ENCODE measurements at places on chromosomes 6 and 20. TPM values are rescaled to one million over a fixed set of nuclear protein-coding genes. Genes with fewer than 3 reads are reported as not detected.

The KHDC1L gene
- not detected for total RNA-seq

The PLG gene
- total RNA-seq = not detected

DNA sequence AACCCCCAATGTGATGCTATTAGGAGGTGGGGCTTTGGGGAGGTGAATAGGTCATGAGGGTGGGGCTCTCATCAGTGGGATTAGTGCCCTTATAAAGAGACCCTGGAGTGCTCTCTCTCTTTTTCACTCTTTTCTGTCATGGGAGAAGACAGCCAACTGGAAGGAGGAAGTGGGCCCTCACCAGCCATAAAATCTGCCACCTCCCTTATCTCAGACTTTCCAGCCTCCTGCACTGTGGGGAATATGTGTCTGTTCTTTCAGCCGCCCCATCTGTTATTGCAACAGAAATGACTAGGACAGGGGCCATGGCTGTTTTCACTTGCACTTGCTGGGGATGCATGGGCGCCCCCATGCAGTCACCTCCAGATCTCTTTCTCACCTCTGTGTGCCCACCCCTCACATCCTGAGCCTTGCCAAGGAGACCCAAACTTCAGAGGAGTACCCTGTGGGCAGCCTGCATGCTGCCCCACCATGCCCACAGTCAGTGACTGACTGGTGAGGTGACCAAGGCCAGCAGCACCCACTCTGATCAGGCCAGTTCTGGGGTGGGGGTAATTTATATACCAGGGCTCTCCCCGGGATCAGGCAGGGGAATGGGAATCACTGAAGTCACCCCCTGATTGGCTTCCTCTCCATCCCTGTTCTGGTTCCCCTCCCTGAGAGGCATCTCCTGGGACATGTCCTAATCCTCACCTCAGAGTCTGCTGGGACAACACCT, 118.4 kb downstream of the ANKRD60 start:
- DNase-seq = no peak

DNA sequence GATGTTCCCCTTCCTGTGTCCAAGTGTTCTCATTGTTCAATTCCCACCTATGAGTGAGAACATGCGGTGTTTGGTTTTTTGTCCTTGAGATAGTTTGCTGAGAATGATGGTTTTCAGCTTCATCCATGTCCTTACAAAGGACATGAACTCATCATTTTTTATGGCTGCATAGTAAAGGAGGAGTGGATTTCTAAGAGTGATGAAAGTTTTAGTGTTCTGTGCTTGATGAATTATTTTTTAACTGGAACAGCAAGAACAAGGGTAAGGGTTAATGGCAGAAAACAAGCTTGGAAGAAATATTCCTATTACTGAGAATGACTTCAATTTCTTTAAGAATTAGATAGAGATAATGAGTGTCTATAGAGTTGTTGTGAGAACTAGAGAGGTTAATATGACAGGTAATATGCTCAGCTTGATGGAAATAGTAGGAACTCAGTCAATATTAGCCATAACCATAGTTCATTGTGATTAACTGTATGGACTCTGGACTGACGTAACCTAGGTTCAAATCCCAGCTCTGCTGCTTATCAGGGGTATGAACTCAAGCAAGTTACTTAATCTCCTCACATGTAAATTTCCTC, 190.0 kb downstream of the RPS12 start:
- DNase-seq = no peak

- no peak for DNase-seq
Observed at GRCh38 chr20:10861619-10862018, 187.8 kb upstream of the JAG1 start.

The AGER gene
- total RNA-seq = 20.3 TPM

GRCh38 chr6:158205169-158205944, 37.2 kb downstream of the GTF2H5 start:
- DNase-seq = peak; percentile 79

The TUBB2B gene
- total RNA-seq = 324 TPM

DNA sequence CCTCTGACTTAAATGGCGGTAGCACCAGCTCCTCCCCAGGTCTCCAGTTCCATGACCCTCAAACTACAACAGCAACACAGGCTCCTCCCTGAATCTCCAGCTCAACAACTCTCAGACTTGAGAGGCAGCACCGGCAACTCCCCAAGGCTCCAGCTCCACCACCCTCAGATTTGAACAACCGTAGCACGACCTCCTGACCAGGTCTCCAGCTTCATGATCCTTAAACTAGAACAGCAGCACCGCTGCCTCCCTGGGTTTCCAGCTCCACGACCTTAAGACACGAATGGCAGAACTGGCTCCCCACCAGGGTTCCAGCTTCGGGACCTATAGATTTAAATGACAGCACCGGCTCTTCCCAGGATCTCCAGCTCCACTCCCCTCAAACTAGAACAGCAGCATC, 325.8 kb downstream of the PREX1 start:
- no peak for DNase-seq

The SDCBP2 gene
- total RNA-seq = 1.5 TPM

DNA sequence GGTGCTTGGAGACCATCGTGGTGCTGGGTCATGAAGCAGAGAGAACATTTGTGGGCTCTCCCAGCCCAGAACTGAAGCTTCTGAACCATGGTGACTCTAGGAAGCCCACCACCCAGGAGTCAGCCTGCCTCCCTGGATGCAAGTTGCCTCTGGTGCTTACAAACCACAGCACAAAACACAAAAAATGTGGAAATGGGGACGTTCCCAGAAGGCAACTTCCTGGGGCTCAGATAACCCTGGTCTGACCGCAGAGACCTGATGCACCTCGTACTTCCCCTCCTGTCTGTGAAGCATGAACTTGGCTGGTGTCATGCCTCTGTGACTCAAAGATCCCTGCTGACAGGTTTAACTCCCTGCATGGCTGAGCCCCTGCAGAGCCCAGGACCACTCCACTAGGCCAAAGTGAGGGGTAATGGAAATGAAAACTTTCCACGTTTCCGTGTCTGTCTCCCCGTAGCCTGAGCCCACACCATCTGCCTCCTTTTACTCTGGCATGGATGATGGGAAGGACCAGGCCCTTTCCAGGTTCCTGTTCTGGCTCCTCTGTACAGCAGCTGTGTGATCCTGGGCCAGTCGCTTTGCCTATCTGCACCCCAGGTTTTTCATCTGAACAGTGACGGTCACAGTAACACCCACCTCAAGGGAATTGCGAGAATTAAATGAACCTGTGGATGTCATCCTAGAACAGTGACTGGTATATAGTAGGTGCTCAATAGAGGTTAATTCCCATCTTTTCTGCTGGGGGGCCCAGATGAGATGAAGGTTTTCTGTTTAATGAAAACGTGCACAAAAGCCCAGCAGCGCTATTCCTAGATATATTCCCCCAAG, 57.7 kb downstream of the PPP1R16B start:
- DNase-seq = no peak

The BPIFB2 gene
- not detected for total RNA-seq

Data from endodermal cell (in vitro differentiated cells).